ENCODE measurements at places on chromosomes 12 and 14. TPM values are rescaled to one million over a fixed set of nuclear protein-coding genes. Genes with fewer than 3 reads are reported as not detected.

The CLECL1 gene
- 2.7 TPM for total RNA-seq

The NGB gene
- total RNA-seq, result 0.64 TPM

The ASIC1 gene
- total RNA-seq, result 0.82 TPM

The IL31 gene
- not detected for total RNA-seq

The VWF gene
- total RNA-seq, result 71.2 TPM

The GRIP1 gene
- total RNA-seq, result 9.0 TPM

The TAS2R19 gene
- 9.2 TPM for total RNA-seq

The CBLN3 gene
- total RNA-seq, result 1.6 TPM

GRCh38 chr12:52870361-52871290 is 21.8 kb upstream of the KRT78 start:
- no peak overlapping the region for H3K4me3 ChIP-seq
- peak; percentile 91 for DNase-seq
- H3K4me1 ChIP-seq, result peaks cover 20% of the 10 kb centered on the region
- H3K27me3 ChIP-seq, result no peaks in the 10 kb centered on the region
- H3K36me3 ChIP-seq, result no peaks in the 10 kb centered on the region

DNA sequence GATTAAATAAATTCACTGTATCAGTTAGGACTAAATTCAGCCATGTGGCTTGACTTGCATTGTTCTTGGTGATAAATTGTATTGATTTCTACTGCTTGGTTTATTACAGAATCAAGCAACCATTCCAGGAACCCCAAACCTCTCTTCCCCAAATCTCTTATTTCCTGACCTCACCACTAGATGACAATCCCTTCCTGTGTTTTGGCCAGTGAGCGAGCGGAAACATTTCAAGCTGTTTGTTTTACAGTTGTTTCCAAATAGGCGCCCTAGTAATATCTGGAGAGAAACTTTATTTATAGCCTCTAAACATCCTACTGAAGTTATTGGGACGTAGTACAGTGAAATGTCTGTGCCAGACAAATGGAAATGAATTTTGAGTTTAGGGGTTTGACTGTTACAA is 161.1 kb downstream of the SNAPC1 start:
- no peaks in the 10 kb centered on the region for H3K4me1 ChIP-seq
- DNase-seq, result no peak
- no peak overlapping the region for H3K27ac ChIP-seq
- no peak overlapping the region for H3K4me3 ChIP-seq

DNA sequence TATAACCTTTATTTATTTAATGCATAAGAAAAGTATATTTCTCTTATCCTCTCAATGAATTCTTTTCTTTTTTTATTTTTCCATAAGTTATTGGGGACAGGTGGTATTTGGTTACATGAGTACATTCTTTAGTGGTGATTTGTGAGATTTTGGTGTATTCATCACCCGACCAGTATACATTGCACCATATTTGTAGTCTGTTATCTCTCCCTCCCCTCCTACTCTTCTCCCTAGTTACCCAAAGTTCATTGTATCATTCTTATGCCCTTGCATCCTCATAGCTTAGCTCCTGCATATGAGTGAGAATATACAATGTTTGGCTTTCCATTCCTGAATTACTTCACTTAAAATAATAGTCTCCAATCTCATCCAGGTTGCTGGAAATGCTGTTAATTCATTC is 1900.0 kb upstream of the SEL1L start:
- H3K27ac ChIP-seq, result no peak overlapping the region
- no peaks in the 10 kb centered on the region for H3K27me3 ChIP-seq
- no peak for DNase-seq

DNA sequence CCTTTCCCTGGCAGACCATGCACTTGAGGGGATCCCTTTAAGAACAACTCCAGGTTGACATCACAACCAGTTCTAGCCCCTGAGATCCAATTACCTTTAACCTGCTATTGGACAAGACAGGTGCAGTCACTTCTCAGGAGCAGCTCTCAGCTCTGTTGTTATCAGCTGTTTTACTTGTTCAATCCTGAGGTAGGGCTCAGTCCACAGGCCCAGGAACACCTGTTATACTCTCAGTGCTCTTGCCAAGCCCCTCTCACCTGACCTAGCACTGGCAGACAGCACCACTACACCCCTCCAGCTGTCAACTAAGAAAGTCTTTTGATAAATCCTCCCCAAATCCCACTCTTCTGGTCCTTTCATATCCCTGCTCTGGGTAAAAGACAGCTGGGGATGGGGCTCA is 163.9 kb upstream of the TMTC2 start:
- H3K36me3 ChIP-seq, result no peaks in the 10 kb centered on the region
- H3K4me1 ChIP-seq, result peaks cover 13% of the 10 kb centered on the region
- no peaks in the 10 kb centered on the region for H3K27me3 ChIP-seq
- H3K27ac ChIP-seq, result no peak overlapping the region
- H3K4me3 ChIP-seq, result no peak overlapping the region
- DNase-seq, result no peak

GRCh38 chr12:42019746-42020145 is 124.9 kb downstream of the GXYLT1 start:
- no peak for DNase-seq
- no peak overlapping the region for H3K27ac ChIP-seq
- H3K36me3 ChIP-seq, result no peaks in the 10 kb centered on the region
- no peak overlapping the region for H3K4me3 ChIP-seq
- H3K4me1 ChIP-seq, result no peaks in the 10 kb centered on the region
- H3K27me3 ChIP-seq, result peaks cover 7% of the 10 kb centered on the region

DNA sequence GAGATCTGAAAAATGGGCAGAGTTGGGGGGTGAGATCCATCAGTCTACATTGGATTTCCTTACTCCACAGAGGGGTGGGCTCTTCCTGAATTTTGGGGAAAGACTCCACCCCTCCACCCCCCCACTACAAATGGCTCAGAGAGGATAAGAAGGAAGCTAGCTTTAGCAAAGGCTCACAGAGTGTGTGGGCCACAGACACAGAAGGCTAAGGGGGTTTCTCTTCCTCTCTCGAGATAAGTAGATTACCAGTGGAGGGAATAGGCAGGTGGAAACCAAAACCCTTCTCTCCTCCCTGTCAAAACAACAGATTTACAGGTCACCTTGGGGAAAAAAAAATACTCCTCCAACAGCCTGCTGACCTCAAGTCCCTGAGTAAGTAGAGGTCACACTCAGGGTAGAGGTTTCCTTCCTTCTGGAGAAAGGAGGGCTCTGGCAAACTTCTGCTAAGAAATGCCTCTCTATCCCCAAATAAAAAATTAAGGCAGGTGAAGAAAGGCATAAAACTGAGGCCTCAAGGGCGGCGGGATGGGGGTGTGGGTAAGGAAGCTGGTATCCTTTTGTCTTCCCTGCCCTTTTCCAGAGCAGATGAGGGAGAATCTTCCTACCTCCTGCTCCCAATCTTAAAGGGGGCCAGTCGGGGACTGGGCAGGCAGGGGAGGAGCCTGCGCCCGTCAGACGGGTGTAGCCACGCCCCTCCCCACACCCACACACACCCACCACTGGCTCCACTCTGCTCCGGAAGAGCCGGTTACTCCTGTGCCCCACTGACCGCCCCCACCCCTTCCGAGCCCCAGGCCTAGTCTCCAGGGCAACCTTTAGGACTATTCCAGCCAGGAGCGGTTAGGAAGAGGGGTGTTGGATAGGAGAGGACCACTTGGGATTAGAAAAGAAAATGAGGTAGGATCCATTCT is 1.9 kb upstream of the BAZ2A start:
- no peak overlapping the region for H3K4me3 ChIP-seq
- no peaks in the 10 kb centered on the region for H3K27me3 ChIP-seq
- peaks cover 45% of the 10 kb centered on the region for H3K4me1 ChIP-seq
- peak; percentile 89 for DNase-seq
- H3K27ac ChIP-seq, result peak overlapping the region; percentile 97

- no peak for DNase-seq
- no peak overlapping the region for H3K4me3 ChIP-seq
- H3K4me1 ChIP-seq, result no peaks in the 10 kb centered on the region
- no peak overlapping the region for H3K27ac ChIP-seq
- peaks cover 71% of the 10 kb centered on the region for H3K36me3 ChIP-seq
- H3K27me3 ChIP-seq, result no peaks in the 10 kb centered on the region
These were observed 24.5 kb downstream of the ZNF891 start for GRCh38 chr12:133105620-133106019.

GRCh38 chr12:110355073-110355472 is 48.4 kb downstream of the ANAPC7 start:
- peaks cover 6% of the 10 kb centered on the region for H3K4me1 ChIP-seq
- H3K27me3 ChIP-seq, result no peaks in the 10 kb centered on the region
- H3K4me3 ChIP-seq, result no peak overlapping the region
- no peak for DNase-seq

DNA sequence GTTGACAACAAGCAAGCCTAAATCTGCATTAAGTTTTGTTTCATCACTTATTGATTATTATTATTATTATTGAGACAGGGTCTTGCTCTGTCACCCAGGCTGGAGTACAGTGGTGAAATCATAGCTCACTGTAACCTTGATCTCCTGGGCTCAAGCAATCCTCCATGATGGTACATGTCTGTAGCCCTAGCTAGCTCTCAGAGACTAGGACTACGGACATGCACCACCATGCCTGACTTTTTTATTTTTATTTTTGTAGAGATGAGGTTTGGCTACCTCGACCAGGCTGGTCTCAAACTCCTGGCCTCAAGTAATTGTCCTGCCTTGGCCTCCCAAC is 35.7 kb upstream of the STK38L start:
- no peaks in the 10 kb centered on the region for H3K36me3 ChIP-seq
- H3K4me3 ChIP-seq, result no peak overlapping the region
- no peaks in the 10 kb centered on the region for H3K27me3 ChIP-seq
- H3K4me1 ChIP-seq, result no peaks in the 10 kb centered on the region

- H3K27ac ChIP-seq, result no peak overlapping the region
- no peaks in the 10 kb centered on the region for H3K4me1 ChIP-seq
- DNase-seq, result no peak
- H3K36me3 ChIP-seq, result no peaks in the 10 kb centered on the region
- no peaks in the 10 kb centered on the region for H3K27me3 ChIP-seq
These were observed 201.7 kb upstream of the PLXNC1 start for GRCh38 chr12:93946542-93947150.

DNA sequence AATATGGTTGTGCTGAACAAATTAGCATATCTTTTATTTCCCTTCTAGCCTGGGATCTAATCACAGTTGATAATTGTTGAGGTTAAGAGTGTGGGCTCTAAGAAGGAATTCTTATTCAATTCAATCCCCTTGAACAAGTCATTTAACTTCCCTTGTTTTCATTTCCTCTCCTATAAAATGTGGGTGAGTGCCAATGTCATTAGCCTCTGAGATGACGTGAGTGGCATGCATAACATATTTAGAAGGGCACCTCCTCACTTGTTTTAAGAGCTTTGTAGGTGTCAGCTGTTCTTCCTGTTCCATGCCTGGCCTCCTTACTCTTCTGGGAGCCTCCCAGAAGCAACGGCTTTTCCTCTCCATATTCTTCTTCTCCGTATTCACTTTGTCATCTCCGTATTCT is 155.4 kb upstream of the NEDD1 start:
- no peak overlapping the region for H3K27ac ChIP-seq
- no peaks in the 10 kb centered on the region for H3K36me3 ChIP-seq
- no peak overlapping the region for H3K4me3 ChIP-seq
- no peaks in the 10 kb centered on the region for H3K4me1 ChIP-seq

- no peaks in the 10 kb centered on the region for H3K27me3 ChIP-seq
- no peak for DNase-seq
- H3K27ac ChIP-seq, result no peak overlapping the region
- no peaks in the 10 kb centered on the region for H3K4me1 ChIP-seq
- H3K36me3 ChIP-seq, result no peaks in the 10 kb centered on the region
These were observed 226.6 kb upstream of the TMTC1 start for GRCh38 chr12:30010071-30011052.

GRCh38 chr12:80749456-80749855 is 32.7 kb downstream of the MYF5 start:
- no peaks in the 10 kb centered on the region for H3K27me3 ChIP-seq
- H3K27ac ChIP-seq, result no peak overlapping the region
- H3K36me3 ChIP-seq, result no peaks in the 10 kb centered on the region

DNA sequence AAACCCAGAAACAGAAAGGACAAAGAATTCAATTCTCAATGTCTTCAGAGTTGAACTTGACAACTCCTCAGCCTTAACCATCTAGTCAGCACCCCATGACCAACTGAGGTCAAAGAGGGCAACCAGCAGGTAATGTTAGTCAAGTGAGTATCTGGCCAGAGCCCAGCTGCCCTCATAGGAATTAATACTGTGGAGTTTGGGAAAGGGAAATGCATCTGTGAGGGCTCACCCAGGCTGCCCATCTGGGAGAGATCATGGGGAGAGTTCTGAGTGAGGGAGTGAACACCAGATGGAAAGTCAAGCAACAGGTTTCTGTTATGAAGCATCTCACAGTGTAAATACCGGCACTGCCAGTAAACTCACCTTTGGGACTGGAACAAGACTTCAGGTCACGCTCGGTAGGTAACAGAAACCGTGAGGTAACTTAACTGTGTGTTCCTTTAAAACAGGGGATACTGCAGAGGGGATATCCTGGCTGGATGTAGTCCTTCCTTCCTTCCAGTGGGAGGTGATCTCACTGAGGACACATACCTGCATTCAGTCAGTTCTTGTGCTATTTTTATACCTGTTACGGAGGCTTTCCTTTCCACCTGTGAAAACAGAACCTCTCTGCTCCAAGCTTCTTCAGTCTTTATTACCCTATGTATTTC is 94.4 kb downstream of the DAD1 start:
- no peak overlapping the region for H3K4me3 ChIP-seq
- DNase-seq, result no peak
- H3K27me3 ChIP-seq, result no peaks in the 10 kb centered on the region
- no peak overlapping the region for H3K27ac ChIP-seq
- no peaks in the 10 kb centered on the region for H3K36me3 ChIP-seq
- no peaks in the 10 kb centered on the region for H3K4me1 ChIP-seq

All from transverse colon (tissue), 4 donors.